Airway epithelial cell (primary cell): ENCODE measurements at places on chromosomes 3 and 15. TPM values are rescaled to one million over a fixed set of nuclear protein-coding genes. Genes with fewer than 3 reads are reported as not detected.

The GOLGA6L10 gene
- total RNA-seq = 0.42 TPM in 1 of 2 replicates, not detected in the other

The NMNAT3 gene
- 1.2 and 2.5 TPM in 2 replicates for total RNA-seq

The VEPH1 gene
- under 0.01 and 0.49 TPM in 2 replicates for total RNA-seq

The CLRN1 gene
- not detected in 2 replicates for total RNA-seq

The SCAP gene
- total RNA-seq = 90.2 and 91.1 TPM in 2 replicates

The DUOXA1 gene
- total RNA-seq = 52.8 and 62.8 TPM in 2 replicates

The TLR9 gene
- 0.07 TPM in 1 of 2 replicates, not detected in the other for total RNA-seq

The SLC27A2 gene
- 4.4 and 7.3 TPM in 2 replicates for total RNA-seq

The PCYT1A gene
- total RNA-seq = 58.9 and 70.0 TPM in 2 replicates

The TTC23 gene
- 14.4 and 15.9 TPM in 2 replicates for total RNA-seq

The SPTSSB gene
- total RNA-seq = 7.5 and 18.5 TPM in 2 replicates

The ARF4 gene
- 128 and 146 TPM in 2 replicates for total RNA-seq

The BHLHE40 gene
- 112 and 139 TPM in 2 replicates for total RNA-seq

The IL5RA gene
- not detected in 2 replicates for total RNA-seq

The SNAP23 gene
- 34.5 and 42.5 TPM in 2 replicates for total RNA-seq

The ALDH1A3 gene
- total RNA-seq = 445 and 494 TPM in 2 replicates

The MAP6D1 gene
- 3.7 and 4.2 TPM in 2 replicates for total RNA-seq

The GATM gene
- 0.37 and 1.2 TPM in 2 replicates for total RNA-seq

The MYO5A gene
- 11.3 and 27.4 TPM in 2 replicates for total RNA-seq

The TERC gene
- total RNA-seq = 199 and 253 TPM in 2 replicates

The HRG gene
- not detected in 2 replicates for total RNA-seq

The PP2D1 gene
- total RNA-seq = not detected in 2 replicates

The HYAL3 gene
- total RNA-seq = 13.4 and 19.0 TPM in 2 replicates

The KLHL40 gene
- not detected in 2 replicates for total RNA-seq

The NPAP1 gene
- not detected in 2 replicates for total RNA-seq

The GALNT15 gene
- 0.14 and 0.42 TPM in 2 replicates for total RNA-seq

The RNF123 gene
- 19.6 and 23.8 TPM in 2 replicates for total RNA-seq

The CHAC1 gene
- total RNA-seq = 5.9 and 10.5 TPM in 2 replicates
